ENCODE measurements at places on chromosomes 13 and 19. TPM values are rescaled to one million over a fixed set of nuclear protein-coding genes. Genes with fewer than 3 reads are reported as not detected.

- peak; percentile 40 for DNase-seq
Observed at GRCh38 chr13:111204438-111205177, 89.5 kb downstream of the ARHGEF7 start.

DNA sequence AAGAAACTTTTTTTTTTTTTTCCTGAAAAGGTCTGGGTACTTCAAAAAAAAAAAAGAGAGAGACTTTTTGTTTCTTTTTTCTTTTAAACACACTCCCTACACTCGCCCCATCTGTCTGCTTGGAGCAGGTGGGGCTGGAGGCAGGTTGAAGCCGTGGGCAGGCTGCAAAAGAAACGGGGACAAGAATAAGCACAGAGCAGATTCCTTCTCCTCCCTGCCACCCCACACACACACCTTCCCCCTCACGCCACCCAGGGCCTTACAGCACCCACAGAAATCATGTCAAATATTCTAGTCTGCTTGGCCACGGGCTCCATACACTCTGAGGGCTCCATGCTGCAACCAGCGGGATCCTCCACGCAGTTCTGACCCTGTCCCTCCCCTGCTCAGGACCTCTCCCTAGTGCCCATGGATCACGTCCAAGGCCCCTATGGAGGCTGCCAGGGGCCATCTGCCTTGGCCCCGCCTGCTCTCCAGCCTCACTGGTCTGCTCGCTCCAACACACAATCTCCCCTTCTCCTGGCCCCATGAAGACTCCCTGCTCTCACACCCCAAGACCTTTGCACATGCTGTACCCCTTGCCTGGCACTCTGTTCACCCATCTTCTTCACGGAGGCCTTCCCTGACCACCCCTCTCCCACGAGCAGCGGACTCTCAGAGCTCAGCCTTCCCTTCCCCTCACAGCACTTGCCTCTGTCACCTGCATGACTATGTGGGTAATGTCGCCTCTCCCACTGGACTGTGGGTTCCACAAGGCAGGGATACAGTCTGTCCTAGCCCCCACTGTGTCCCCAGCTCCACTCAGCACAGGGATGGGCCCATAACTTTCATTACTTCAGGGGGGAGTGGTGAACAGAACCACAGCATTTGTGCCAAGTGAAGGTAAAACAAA, 11.4 kb downstream of the AKT2 start:
- no peak for DNase-seq

DNA sequence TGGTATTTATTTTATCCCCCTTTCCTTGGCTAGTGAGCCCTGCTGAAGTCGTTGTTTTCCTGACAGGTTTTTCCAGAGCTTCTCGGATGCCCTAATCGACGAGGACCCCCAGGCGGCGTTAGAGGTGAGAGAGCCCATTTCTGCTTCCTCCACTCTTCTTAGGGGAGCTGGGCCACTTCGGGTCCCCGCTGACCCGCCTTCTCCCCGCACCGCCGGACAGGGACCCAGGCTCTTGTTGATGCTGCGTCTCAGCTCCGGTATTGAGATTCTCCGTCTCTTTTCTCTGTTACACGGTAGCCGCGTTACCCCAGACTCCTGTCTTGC, 306 bp downstream of the SUGT1 start:
- DNase-seq, result no peak

GRCh38 chr19:10424011-10424637, 3.8 kb downstream of the PDE4A start:
- peak; percentile 64 for DNase-seq

DNA sequence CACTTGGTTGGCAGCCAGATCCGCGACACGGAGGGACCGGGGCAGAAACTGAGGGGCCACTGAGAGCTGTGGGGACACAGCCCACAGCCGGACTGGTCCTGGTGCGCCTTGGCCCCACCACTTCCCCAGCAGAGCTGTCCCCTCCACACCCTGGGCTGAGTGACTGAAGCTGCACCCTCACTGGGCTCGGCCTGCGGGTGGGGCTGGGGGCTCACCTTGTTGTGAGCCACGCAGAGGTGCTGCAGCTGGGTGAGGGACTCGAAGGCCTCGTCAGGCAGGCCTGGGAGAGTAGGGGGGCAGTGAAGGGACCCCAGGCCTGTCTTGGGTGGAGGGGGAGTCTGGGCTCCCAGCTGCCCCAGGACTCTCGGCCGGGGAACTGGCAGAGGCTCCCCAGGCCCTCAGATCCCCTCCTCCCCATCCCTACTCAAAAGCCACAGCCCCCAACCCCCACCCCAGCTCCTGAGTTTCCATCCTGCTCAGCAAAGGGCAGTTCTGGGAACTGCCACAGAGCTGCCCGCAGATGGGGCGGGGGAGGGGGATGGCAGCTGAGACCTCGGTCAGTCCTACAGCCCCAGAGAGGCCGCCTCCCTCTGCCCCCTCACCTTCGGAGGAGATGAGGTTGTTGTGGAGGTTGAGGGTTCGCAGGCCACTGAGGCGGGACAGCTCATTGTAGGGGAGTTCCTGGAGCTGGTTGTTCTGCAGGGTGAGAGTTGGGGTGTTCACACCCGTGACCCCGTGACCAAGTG, 2.3 kb downstream of the PODNL1 start:
- DNase-seq, result no peak

DNA sequence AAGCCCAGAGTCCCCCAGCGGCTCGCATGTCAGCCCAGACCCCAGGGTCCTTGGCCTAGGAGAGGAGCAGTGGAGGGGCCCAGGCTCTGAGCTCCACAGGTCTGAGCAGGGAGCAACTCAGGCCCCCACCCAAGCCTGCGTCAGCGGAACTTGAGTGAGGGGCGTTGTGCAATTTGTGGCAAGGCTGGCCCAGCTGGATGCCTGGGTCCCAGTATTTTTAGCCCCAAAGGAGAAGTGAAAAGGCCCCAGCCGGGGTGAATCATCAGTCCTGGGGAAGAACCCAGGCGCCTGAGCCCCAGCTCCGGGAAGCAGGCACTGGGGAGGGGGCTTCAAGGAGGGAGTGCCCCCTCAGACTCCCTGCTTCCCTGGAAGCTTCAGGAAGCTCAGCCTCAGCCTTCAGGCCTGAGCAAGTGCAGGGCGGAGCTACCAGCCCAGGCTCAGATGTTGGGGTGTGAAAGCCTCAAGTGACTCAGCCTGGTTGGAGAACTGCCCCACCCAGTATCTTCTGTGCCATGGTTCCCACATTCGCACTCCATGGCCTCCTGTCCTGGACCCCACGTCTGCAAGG, 7.2 kb downstream of the MED29 start:
- DNase-seq, result peak; percentile 88

GRCh38 chr13:78084401-78084800, 165.8 kb upstream of the EDNRB start:
- DNase-seq, result no peak

GRCh38 chr19:57096685-57097361, 23.0 kb upstream of the USP29 start:
- no peak for DNase-seq

DNA sequence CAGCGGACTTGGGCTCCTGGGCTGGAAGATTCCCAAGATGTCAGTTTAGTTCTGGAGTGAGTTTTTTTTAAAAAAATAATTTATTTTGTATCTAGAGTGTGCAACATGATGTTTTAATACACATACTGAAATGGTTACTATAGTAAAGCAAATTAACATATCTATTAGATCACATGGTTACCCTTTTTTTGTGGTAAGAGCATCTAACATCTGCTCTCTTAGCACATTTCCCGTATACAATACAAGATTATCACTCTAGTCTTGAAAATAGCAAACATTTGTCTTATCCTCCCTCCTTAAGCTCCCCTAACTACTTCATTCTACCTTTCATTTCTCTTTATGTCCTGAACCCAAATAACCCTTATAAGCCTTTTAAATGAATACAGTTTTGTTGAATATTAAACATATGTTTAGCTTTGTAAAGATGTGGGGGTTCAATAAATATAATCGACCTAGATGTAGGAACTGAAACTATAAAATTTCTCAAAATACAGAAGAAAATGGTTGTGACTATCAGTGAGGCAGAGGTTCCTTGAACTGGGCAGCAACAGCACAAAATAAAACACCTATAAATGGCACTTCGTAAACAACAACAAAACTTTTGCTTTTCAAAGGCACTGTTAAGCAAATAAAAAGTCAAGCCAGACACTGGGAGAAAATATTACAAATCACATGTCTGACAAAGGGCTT, 466.6 kb downstream of the FGF9 start:
- DNase-seq, result no peak

- no peak for DNase-seq
Observed at GRCh38 chr19:11649941-11650340, 52.7 kb downstream of the ZNF627 start.

DNA sequence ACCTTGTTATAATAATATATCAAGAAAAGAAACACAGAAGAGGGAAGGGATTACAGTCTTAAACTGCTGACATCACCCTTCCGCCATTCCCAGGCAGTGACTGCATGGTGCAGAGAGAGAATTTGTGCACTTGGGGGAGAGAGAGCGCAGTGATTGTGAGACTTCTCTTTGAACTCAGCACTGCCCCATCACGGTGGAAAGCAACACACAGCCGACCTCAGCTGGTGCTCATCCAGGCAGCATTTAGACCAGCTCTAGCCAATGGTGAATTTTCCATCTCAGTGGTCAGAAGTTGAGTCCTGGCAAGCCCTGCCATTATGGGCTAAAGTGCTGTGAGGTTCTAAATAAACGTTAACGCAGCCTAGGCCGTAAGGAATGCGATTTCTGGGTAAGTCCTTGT, 1681.5 kb downstream of the EFNB2 start:
- DNase-seq, result no peak

GRCh38 chr19:18457483-18458331, 19.8 kb upstream of the ISYNA1 start:
- DNase-seq, result no peak

DNA sequence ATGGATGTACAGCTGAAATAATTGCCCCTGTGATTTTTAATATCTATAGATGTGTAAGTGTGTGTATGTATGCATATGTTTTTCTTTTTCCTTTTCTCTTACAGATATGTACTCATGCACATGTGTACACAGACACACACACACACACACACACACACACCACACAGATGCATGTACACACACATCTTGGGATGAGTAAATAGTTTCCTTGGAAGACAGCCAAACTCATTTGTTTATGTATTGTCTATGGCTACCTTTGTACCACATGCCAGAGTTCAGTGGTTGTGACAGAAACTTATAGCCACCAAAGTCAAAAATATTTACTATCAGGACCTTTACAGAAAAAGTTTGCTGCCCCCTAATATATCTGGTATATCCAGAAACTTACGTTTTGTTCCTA, 192.6 kb downstream of the MAB21L1 start:
- DNase-seq, result peak; percentile 54

- no peak for DNase-seq
Observed at GRCh38 chr19:50652722-50653121, 3.5 kb downstream of the C19orf81 start.

The TEX26 gene
- total RNA-seq, result not detected

The CEACAM7 gene
- not detected for total RNA-seq

The LRRC63 gene
- not detected for total RNA-seq

The KASH5 gene
- total RNA-seq, result not detected
